CD8-positive, alpha-beta T cell (primary cell): ENCODE measurements at places on chromosomes 11 and 22.

GRCh38 chr11:61897387-61898246 is 6.3 kb upstream of the FADS3 start:
- DNase-seq, result peak; percentile 65

GRCh38 chr11:92179017-92179670 is 45.5 kb upstream of the FAT3 start:
- DNase-seq, result no peak

DNA sequence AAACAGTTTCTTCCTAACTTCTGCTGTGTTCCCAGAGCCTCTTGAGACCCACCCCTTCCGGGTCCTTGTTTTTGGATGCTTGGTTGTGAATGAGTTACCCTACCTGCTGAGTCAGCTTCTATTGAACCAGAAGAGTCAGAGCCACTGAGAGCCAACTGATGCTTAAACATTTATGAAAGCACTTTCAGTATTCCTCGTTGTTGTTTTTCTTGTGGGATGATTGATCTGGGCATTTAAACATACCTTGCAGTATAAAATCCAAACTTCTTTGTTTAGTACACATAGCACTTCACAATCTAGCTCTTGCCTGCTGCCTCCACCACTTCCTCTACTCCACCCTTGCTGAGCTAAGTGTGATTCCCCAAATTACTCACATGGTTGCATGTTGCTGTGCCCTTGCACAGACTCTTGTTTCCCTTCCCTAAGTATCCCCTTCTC is 5.5 kb downstream of the PRSS23 start:
- DNase-seq, result no peak

DNA sequence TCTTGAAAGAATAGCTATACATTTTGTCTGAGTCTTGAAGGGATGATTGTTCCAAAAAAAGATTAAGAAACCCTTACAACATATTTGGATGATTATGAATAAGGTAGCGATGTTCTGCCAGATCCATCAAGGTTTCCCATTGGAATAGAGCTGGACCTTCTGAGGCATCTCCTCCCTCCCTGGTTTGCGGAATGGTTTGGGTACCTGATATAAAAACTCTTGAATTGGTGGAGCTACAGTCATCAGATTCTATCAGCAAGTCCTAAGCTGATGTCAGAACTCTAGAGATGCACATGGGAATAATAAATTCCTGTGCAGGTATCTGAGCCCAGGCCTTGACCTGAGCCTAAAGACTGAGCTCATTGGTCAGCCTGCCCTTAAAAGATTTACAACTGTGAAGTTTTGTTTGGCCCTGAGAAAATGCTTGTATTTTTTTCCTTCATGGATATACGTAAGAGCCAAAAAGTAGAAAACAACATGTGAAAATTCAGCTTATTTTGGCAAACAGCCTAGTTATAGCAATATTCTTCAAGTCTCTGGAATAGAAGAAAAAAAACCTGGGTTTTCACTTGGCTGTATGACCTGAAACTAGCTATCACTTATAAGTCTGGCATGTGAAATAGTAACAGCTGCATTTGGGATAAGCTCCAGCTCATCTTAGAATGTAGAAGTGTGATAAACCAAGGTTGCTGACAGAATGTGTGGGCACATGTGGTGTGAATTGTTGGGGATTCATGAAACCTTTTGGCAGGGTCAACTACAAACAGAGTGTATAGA is 265.7 kb upstream of the CTSC start:
- DNase-seq, result no peak

DNA sequence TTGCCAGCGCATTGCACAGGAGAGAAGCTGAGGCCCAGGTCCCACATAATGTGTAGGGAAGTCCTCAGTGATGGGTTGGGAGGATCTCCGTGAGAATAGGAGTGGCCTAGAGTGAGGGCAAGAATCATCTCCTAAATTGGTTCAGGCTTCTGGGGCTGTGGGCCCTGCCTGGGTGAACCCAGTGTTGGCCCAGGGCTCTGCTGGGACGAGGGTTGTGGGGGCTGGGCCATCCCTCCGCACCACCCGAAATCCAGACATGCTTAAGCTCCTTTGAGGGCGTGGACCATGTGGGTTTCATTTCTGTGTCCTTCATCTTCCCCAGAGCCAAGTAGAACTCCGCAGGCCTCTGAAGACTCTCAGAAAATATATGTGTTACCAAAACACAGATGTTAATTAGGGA is 3.7 kb downstream of the MICALL1 start:
- no peak for DNase-seq

- no peak for DNase-seq
These were observed 588.3 kb upstream of the ANO5 start for GRCh38 chr11:21604564-21604963.

GRCh38 chr11:123055191-123055901 is 6.6 kb downstream of the HSPA8 start:
- DNase-seq, result no peak

DNA sequence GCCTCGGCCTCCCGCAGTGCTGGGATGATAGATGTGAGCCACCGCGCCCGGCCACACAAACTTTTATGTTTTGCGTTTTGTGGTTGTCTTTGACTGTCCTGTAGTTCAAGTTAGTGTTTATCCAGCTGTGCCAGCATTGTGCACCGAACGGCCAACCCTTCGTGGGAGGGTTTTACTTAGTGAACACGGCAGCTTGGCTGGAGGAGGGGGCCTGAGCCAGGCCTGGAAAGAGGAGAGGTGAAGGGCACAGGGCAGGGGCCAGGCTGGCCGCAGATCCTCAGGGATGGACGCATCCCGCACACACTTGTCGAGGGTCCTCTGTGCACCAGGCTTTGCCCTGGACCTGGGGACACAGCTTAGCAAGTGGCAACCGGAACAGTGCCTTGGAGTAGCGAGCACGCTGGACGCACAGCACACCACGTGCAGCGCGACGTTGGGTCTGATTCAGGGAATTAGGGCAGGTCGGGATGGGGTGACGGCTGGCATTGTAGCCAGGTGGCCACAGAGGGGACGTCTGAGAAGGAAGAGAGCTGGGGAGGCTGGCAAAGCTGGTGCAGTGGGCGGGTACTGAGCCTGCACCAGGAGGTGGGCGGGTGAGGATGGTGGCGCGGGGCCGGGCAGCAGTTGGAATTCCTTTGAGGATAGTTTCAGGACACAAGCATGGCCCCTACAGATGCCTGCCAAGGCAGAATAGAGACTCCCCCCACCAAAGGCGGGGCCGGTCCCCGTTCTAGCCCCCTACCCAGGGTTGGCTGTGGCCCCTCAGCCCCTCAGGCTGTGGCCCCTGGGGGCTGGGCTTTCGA is 13.4 kb downstream of the EPS8L2 start:
- DNase-seq, result no peak

DNA sequence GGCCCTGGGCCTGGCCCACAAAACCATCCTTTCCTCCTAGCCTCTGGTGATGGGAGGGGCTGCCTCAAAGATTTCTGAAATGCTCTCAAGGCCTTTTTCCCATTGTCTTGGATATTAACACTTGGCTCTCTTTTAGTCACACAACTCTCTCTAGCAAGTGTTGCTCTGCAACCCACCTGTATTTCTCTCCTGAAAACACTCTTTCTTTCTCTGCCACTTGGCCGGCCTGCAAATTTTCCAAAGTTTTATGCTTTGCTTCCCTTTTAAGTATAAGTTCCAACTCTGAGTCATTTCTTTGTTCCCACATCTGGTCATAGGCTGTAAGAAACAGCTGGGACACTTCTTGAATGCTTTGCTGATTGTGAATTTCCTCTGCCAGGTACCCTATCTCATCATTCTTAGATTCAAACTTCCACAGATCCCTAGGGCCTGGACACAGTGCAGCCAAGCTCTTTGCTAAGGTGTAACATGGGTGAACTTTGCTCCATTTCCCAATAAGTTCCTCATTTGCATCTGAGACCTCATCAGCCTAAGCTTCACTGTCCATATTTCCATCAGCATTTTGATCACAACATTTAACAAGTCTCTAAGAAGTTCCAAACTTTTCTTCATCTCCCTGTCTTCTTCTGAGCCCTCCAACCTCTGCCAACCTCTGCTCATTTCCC is 93.8 kb downstream of the TRIM29 start:
- DNase-seq, result no peak

DNA sequence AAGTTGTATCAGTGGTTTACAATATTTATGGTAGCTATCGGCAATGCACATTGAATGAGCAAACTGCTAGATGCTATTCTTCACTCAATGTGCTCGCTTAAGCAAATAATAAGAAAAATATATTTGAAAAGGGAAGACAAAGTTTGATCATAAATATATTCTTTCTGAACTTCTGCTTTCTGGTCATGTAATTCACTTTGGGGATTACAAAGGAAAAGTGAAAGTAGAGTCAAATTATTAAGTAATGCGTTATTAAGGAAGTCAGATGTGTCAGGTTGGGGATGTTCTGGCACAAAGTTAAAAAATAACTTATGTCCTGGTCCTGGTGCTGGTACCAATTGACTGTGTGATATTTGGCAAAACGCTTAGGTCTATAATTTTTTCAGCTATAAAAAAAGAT is 98.0 kb upstream of the TRIM77 start:
- DNase-seq, result no peak

DNA sequence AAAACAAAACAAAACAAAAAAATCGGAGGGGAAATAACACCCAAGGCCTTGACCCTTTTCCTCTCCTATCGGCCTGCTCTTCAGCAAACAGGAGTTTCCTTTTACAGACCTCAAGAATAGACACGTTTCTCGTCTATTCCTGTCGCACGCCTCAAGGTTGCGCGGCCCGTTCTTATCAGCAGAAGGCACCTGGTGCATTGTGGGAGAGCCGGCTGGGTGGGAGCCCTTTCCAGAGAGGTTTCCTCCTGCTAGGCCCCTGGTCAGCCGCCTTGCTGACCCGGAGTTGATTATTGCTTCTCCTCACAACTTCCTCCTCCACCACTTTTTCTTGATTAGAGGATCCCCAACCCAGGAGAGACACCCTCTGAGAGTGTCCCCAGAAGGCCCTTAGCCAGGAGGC is 497.3 kb downstream of the MIAT start:
- DNase-seq, result no peak

DNA sequence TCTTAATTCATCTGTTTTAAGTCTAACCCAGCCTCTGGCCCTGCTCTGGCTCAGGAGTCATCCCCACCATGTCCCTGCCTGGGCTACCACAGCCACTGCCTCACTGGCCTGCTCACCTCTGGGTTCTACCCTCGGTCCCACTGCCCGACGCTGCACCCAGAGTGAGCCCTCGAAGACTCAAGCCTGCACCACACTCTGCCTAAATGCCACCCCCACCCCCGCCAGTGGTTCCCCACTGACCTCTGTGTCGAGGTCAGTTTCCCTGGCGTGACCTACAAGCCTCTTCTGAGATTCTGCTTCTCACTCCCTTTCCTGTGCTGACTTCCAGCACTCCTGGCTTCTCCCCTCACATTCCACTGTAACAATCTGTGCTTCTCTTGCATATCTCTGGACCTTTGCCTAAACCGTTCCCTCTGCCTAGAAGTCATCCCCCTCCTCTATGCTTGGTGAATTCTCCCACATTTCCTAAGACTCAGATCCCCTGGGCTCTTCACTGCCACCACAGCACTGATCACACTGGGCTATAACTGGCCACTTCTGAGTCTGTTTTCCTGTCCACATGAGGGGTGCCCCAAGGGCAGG is 12.5 kb upstream of the PDE2A start:
- DNase-seq, result no peak

DNA sequence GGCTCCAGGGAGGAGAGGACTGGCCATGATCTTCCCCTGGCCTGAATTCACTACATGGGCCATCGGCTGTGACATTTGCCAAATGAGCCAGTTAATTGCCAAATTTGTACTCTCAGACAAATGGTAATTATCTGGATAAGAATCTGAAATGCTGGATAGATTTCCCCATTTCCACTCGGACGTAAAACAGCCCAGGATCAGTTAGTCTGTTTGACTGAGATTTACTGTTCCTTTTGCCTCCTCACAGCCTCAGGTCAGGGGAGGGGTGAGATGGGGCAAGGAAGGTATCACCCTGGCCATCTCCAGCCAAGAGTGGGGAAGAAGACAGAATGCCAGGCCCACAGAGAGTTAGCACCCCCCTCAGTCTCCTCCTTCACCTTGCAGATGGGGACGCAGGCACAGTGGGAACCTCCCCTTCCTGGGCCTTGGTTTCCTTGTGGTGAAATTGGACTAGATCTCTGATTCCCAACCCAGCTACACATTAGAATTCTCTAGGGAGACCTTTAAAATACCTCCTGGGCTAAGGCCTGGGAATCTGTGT is 5.2 kb downstream of the TRIM29 start:
- DNase-seq, result no peak

GRCh38 chr22:42270176-42270509 is 310 bp downstream of the TCF20 start:
- no peak for DNase-seq

DNA sequence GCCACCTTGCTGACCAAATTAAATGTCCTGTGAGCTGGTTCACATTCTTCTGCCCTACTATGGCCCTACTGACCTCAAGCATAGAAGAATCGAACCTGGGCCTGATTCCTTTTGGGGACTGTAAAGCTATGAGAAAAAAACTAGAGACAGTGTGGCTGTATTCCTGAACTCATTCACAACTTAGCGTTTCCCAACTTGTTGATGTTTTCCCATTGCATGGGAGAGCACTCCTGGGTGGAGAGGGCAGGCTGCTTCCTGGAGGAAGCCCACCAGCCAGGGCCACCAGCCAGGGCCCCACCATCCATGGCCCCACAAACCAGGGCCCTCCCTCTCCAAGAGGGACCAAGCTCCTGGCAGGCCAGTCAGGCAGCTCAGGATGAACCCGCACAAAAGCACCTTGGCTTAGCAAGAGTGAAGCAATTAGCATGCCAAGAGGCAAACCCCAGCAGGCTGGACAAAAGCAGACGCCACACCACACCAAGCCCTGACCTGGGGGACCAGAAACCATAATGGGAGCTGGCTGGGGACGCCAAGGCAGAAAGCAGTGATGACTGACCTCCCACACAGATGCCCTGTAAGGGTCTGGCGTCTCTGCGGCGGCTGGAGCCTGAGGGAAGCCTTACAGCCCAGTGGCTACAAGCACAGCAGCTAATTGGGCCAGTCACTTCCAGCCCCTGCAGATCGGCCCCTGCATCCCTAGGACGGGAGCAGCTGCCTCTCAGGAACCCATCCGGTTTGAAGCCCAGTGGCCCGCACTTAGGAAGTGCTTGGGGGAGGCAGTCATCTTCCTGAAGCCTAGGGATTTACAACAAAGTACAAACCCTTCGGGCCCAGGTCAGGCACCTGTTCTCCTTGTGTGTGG is 2.1 kb downstream of the CERK start:
- no peak for DNase-seq

- no peak for DNase-seq
These were observed 27.7 kb upstream of the ARFGAP3 start for GRCh38 chr22:42884616-42885375.
